Activated T-helper 2 cell treated with anti-CD3 and anti-CD28 coated beads, Interferon-gamma antibody, Interleukin-2, Interleukin-4, amounts not matched to agents 10 μg/mL and 5 μg/mL and 100 μg/mL, durations not matched to agents 14 hours and 24 hours and 36 hours (primary cell): ENCODE measurements at places on chromosomes 4 and X. TPM values are rescaled to one million over a fixed set of nuclear protein-coding genes. Genes with fewer than 3 reads are reported as not detected.
A peak's percentile ranks its signal among the peaks of the same experiment; 100 is the strongest.

Gene NRK
- not detected in 2 replicates for total RNA-seq

- H3K4me1 ChIP-seq, result no peaks in the 10 kb centered on the region
- H3K27me3 ChIP-seq, result no peaks in the 10 kb centered on the region
- H3K36me3 ChIP-seq, result no peaks in the 10 kb centered on the region
- H3K27ac ChIP-seq, result no peak overlapping the region
- DNase-seq, result no peak
Measured at GRCh38 chr4:132065940-132066495, 1083.1 kb upstream of the PCDH10 start.

DNA sequence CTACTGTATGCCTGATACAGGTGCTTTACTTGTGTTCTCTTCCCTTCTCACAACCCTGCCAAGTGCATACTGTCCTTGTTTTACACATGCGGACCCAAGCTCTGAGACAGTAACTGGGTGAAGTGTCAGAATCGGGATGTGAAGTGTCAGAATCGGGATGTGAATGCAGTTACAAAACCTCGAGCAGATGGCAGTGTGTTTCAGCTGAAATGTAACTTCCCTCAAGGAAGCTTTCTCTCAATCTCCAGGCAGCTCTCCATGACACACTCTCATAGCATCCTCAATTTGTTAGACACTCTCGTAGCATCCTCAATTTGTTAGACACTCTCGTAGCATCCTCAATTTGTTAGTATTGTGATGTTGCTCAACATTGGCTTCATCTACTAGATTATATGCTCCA is 1.1 kb upstream of the HPSE start:
- peaks cover 12% of the 10 kb centered on the region for H3K36me3 ChIP-seq
- peak overlapping the region; percentile 89 for H3K4me3 ChIP-seq
- no peak for DNase-seq
- H3K27me3 ChIP-seq, result peaks cover 34% of the 10 kb centered on the region
- H3K27ac ChIP-seq, result no peak overlapping the region

- H3K4me1 ChIP-seq, result no peaks in the 10 kb centered on the region
- no peak for DNase-seq
- peaks cover 40% of the 10 kb centered on the region for H3K27me3 ChIP-seq
- H3K36me3 ChIP-seq, result no peaks in the 10 kb centered on the region
- no peak overlapping the region for H3K27ac ChIP-seq
Measured at GRCh38 chr4:155207534-155208257, 740 bp upstream of the NPY2R start.

DNA sequence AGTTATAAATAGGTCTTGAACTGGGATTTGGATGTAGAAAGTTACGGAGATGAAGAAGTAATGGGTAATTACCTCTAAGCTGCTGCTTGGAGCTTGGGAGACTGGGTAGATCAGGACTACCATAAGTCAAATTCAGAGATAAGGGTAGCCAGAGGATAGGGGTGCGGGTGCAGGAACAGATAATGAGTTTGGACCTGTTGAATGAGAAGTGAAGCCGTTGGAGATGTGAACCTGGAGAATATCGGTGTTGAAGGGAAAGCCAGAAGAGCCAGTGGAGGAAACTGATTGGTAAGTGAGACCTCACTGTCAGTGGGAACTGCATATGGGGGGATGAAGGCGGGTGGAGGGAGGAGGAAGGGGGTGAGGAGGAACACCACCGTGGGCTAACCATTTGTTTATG is 618 bp upstream of the FOXO4 start:
- H3K4me3 ChIP-seq, result peak overlapping the region; percentile 94
- no peaks in the 10 kb centered on the region for H3K27me3 ChIP-seq
- no peak for DNase-seq
- peak overlapping the region; percentile 25 for H3K27ac ChIP-seq
- H3K4me1 ChIP-seq, result peaks cover 19% of the 10 kb centered on the region

GRCh38 chr4:100428051-100428450 is 89.8 kb downstream of the EMCN start:
- no peak overlapping the region for H3K4me3 ChIP-seq
- H3K4me1 ChIP-seq, result peaks cover 5% of the 10 kb centered on the region
- peaks cover 2% of the 10 kb centered on the region for H3K27me3 ChIP-seq
- H3K36me3 ChIP-seq, result no peaks in the 10 kb centered on the region
- DNase-seq, result no peak
- H3K27ac ChIP-seq, result no peak overlapping the region

- no peak overlapping the region for H3K27ac ChIP-seq
- H3K4me3 ChIP-seq, result no peak overlapping the region
- H3K27me3 ChIP-seq, result no peaks in the 10 kb centered on the region
- no peak for DNase-seq
- peaks cover 2% of the 10 kb centered on the region for H3K4me1 ChIP-seq
- no peaks in the 10 kb centered on the region for H3K36me3 ChIP-seq
Measured at GRCh38 chrX:77061545-77061944, 385.6 kb upstream of the FGF16 start.
